ENCODE measurements at places on chromosomes 1 and 21. TPM values are rescaled to one million over a fixed set of nuclear protein-coding genes. Genes with fewer than 3 reads are reported as not detected.

GRCh38 chr1:30721812-30722537, 1.4 kb downstream of the MATN1 start:
- H3K36me3 ChIP-seq, result no peaks in the 10 kb centered on the region
- H3K27me3 ChIP-seq, result no peaks in the 10 kb centered on the region
- H3K27ac ChIP-seq, result no peak overlapping the region
- no peaks in the 10 kb centered on the region for H3K4me1 ChIP-seq
- no peak for DNase-seq
- no peak overlapping the region for H3K4me3 ChIP-seq

GRCh38 chr1:18058206-18058921, 49.2 kb upstream of the IGSF21 start:
- H3K27me3 ChIP-seq, result no peaks in the 10 kb centered on the region
- DNase-seq, result no peak
- H3K4me1 ChIP-seq, result no peaks in the 10 kb centered on the region
- H3K36me3 ChIP-seq, result no peaks in the 10 kb centered on the region
- no peak overlapping the region for H3K27ac ChIP-seq

- no peak for DNase-seq
- no peaks in the 10 kb centered on the region for H3K4me1 ChIP-seq
- H3K27ac ChIP-seq, result no peak overlapping the region
- no peaks in the 10 kb centered on the region for H3K27me3 ChIP-seq
Observed at GRCh38 chr1:197981561-197981960, 64.4 kb downstream of the LHX9 start.

RRP15 gene
- 26.7 TPM for polyA plus RNA-seq

RERE gene
- polyA plus RNA-seq, result 135 TPM

SCAMP3 gene
- 54.9 TPM for polyA plus RNA-seq

DNA sequence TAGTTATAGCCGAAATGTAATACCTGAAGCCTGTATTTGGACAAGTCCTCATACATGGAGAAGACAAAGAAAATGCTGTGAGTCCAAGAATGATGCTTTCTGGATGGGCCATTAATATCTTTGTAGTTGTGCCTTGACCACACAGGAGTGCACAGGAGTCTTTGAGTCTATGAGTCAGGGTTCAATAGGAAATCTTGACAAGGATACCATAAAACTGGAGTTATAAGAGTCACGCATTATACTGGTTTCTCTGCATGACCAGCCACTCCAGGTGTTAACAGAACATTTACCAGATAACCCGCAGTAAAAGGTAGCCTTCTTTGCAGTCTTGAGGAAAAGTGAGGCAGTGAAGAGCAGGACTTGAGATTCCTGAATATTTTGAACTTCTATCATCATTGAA, 464.6 kb upstream of the PKN2 start:
- no peaks in the 10 kb centered on the region for H3K36me3 ChIP-seq
- no peaks in the 10 kb centered on the region for H3K27me3 ChIP-seq
- no peaks in the 10 kb centered on the region for H3K4me1 ChIP-seq
- no peak overlapping the region for H3K27ac ChIP-seq
- DNase-seq, result no peak
- no peak overlapping the region for H3K4me3 ChIP-seq

GRCh38 chr1:97505289-97505688, 415.5 kb downstream of the DPYD start:
- H3K27ac ChIP-seq, result no peak overlapping the region
- DNase-seq, result no peak
- H3K4me3 ChIP-seq, result no peak overlapping the region
- no peaks in the 10 kb centered on the region for H3K27me3 ChIP-seq

AGBL4 gene
- polyA plus RNA-seq, result 0.81 TPM

DNA sequence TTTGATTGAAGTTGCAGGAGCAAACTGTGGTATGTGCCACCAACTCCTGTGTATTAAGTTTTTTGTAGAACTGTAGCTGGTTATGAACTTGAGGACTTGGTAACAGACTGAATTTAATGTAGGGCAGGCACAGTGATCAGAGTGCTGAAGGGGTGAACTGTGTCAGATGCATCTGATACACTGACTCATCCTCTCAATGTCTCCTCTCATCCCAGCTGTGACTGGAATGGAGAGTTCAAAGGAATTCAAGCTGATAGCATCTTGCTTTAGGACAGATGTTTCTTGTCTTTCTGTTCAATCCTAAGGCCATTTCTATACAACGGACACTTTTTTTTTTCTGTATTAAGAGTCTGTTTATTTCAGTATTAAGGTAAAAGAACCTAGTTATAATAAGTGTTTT, 25.0 kb upstream of the GBP1 start:
- no peaks in the 10 kb centered on the region for H3K36me3 ChIP-seq
- no peak for DNase-seq
- H3K27ac ChIP-seq, result no peak overlapping the region
- H3K27me3 ChIP-seq, result no peaks in the 10 kb centered on the region
- H3K4me3 ChIP-seq, result no peak overlapping the region

- no peak overlapping the region for H3K4me3 ChIP-seq
- no peak for DNase-seq
- no peaks in the 10 kb centered on the region for H3K36me3 ChIP-seq
- no peak overlapping the region for H3K27ac ChIP-seq
Observed at GRCh38 chr1:202189918-202190715, 3.5 kb upstream of the LGR6 start.

ERICH3 gene
- polyA plus RNA-seq, result 3.7 TPM

DNA sequence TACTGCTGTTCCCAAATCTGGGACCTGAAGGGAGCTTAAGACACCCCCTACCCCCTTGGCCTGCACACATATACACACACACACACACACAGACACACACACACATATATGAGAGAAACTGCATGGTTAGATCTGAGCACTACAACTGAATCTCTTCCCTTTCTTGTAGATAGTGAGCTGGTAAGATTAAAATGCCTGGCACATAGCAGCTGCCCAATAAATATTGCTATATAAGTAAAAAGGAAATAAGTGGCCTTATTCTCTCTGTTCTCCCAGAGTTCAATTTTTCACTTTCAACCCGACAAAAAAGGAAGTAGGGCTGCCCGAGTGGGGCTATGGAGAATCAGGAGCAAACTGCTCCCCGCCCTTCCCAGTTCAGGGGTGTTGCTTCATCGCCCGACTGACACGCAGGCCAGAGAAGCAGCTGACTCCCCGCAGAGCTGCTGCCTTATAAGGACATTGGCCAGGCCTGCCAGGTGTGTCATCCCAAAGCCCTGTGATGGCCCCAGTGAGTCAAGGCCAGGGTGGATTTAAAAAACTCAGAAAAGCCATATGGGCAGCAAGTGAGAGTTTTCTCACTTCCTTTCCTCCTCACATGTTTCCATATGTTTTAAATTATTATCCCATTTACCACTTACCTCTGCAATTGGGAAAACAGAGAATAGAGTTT, 106.5 kb upstream of the SLC44A3 start:
- H3K4me3 ChIP-seq, result no peak overlapping the region
- H3K4me1 ChIP-seq, result no peaks in the 10 kb centered on the region
- H3K36me3 ChIP-seq, result no peaks in the 10 kb centered on the region
- H3K27me3 ChIP-seq, result no peaks in the 10 kb centered on the region
- peak; percentile 93 for DNase-seq

- no peaks in the 10 kb centered on the region for H3K27me3 ChIP-seq
- no peak overlapping the region for H3K27ac ChIP-seq
- no peaks in the 10 kb centered on the region for H3K36me3 ChIP-seq
- H3K4me1 ChIP-seq, result peaks cover 13% of the 10 kb centered on the region
Observed at GRCh38 chr1:15510611-15511405, 13.2 kb downstream of the CASP9 start.

Measured in left lung (tissue), 14 donors.